Stimulated activated CD4-positive, alpha-beta T cell treated with anti-CD3 and anti-CD28 coated beads, TNF-alpha, amount 100 ng/mL, for 24 hours (primary cell): ENCODE measurements at places on chromosomes 6 and 20.

DNA sequence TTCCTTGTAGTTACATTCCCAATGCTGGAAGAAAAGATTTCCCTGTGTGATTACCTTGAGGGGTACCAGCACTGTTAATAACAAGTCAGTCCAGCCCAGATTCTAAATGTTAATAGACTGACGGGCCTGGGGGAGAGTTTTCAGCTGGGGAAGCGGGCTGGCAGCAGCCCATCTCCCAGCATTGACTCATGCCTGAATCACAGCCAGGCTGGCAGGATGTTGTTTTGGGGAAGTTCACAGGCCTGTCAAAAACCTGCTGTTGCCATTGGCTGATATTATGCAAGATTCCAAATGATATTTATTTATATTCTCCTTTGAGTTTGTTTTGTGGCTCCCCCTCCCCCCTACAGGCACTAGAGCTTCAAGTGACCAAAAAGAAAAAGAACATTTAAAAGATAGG is 213.9 kb upstream of the CNR1 start:
- no peak for DNase-seq

DNA sequence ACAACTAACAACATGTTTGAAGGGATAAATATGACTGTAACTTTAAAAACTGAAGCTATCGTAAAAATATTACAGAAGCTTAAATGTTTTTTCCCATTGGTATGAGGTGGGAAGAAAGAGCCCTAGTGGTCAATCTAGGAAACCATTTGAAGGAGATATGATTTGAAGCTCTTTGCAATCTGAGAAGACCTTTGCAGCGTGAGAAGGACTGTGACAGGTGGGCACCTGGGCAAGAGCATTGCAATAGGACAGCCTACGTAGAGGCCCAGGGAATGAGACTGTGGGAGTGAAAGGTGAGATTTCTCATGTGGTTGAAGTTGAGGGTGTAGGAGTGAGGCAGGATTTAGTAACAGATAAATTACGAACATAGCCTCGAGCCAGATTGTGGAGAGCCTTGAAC is 108.0 kb upstream of the PDE7B start:
- DNase-seq, result no peak

DNA sequence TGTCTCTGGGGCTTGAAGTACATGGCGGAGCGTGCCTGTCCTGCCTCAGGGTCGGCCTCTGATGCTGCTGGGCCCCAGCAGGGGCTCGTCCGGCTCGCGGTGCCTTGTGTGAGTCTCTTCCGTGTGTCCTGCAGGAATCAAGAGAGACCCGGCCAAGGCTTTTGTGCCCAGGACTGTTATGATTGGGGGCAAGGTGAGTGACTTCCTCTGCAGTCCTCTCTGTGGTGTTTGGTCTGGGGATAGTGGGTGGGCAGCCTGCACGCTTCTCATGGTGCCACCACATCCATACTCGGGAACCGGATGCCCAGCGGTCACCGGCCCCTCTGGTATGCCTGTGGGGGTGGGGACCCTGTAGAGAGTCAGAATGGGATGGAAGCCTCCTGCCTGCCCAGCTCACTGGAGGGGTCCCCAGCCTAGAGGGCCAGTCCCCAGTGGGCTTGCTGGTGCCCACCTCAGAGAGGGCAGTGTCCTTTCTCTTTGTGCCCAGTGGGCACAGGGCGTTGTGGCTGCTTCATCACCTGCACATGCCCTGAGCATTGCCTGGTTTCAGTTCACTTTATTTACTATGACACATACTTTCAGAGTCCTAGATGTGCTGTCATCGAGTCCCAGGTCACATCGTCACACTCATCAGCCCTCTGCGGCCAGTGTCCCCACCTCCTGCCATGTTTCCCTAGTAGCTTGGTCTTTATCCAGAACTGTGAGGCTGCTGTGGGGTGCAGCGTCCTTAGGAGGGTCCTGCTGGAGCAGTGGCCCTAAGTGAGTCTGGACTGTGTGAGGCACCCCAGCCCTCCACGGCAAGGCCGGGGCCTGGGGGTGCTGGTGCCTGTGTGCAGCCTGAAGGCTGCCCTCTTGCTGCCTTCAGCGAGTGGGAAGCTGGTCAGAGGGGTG is 40.7 kb downstream of the PYGB start:
- no peak for DNase-seq

DNA sequence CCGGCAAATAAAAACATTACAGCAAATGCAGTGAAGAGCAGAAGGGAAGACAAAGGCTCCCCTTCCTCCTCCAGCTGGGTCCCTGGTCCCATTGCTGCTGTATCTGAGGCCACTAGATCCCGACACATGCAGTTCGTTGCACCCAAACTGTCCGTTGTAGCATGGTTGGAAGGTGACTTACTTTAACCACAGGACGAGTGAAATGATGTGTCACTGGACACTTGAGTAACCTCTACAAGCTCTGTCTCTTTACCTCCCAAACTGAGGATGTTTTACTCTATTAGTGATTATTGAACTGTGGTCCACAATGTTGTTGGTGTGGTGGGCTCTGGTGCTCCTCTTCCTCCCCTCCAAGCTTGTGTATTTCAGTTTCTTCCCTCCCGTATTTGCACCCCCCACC is 46.2 kb upstream of the ARMH2 start:
- no peak for DNase-seq

GRCh38 chr6:39260456-39260855 is 31.2 kb upstream of the KCNK5 start:
- no peak for DNase-seq

- no peak for DNase-seq
Observed at GRCh38 chr6:112275365-112275764, 21.0 kb upstream of the LAMA4 start.

DNA sequence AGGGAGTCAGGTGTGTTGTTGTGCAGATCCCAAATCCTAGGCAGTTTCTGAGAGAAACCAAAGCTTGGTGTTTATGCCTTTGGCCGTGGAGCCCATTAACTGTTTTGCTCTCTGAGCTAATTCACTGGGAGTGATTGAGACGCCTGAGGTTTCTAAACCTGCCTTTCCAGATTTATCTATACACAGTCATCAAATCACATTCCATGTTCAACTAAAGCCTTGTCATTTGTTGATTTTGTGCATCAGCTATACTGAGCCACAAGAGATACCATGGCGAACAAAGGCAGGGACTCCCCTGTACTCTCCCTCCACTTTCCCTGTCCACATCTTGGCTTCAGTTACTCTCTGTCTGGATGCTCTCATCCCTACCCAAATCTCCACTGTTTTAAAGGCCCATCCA is 229.7 kb upstream of the PMEPA1 start:
- no peak for DNase-seq

GRCh38 chr20:58995461-58996225 is 11.4 kb downstream of the CTSZ start:
- DNase-seq, result no peak

- DNase-seq, result no peak
Observed at GRCh38 chr6:142241061-142241460, 60.7 kb upstream of the ADGRG6 start.

DNA sequence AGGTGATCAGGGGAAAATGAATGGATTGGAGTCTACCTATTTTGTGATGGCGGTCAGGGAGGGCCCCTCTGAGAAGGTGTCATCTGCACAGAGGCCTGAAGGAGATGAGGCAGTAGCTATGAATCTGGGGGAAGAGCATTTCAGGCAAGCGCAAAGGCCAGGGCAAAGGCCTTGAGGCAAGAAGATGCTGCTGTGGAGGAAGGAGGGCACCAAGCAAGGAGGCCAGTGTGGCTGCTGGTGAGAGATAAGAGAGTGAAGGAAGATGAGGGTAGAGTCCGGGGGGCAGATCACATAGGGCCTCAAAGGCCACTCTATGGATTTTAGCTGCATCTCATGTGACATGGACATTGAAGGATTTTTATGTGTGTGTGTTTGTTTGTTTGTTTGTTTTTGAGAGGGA is 20.6 kb upstream of the CSNK2A1 start:
- DNase-seq, result no peak

- DNase-seq, result no peak
Observed at GRCh38 chr6:37272834-37273566, 15.1 kb upstream of the TMEM217 start.

DNA sequence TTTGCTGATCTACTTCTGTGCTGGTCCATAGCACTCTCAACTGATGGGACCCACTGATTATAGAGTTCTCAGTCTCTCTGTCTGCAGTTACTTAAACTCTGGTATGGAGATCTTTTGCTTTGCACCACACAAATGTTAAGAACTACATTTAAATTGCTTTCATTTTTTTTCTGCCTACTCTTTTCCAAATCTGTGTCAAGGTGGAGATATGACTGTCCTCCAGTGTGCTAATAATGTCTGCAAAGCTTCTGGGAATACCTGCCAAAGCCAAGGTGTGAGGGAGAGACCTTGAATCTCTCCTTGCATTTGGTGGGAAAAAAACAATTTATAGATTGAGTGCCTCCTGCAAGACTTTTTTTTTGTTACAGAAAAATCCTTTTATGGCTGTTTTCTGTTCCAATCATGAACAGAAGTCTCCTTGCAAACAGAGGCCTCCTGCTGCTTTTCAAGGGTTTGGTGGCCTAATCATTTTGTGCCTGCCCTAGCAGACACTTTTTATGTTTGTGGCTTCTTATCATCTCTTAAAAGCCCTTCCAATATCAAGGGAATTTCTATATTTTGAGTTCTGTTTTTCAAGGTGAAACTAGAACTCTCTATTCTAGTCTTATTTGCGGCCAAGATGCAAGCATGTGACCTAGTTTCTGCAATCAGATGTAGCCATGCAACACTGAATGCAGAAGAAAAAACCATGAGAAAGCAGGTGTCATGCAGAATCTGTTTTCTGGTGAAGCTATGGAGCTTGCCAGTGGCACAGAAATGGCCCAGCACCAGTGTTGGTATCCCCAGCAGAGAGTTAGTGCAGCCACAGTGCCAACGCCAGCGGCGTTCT is 23.2 kb upstream of the AKIRIN2 start:
- DNase-seq, result no peak

GRCh38 chr6:127121637-127121960 is 3.1 kb downstream of the RSPO3 start:
- DNase-seq, result no peak

GRCh38 chr6:115643762-115644161 is 416.9 kb downstream of the FRK start:
- DNase-seq, result no peak

DNA sequence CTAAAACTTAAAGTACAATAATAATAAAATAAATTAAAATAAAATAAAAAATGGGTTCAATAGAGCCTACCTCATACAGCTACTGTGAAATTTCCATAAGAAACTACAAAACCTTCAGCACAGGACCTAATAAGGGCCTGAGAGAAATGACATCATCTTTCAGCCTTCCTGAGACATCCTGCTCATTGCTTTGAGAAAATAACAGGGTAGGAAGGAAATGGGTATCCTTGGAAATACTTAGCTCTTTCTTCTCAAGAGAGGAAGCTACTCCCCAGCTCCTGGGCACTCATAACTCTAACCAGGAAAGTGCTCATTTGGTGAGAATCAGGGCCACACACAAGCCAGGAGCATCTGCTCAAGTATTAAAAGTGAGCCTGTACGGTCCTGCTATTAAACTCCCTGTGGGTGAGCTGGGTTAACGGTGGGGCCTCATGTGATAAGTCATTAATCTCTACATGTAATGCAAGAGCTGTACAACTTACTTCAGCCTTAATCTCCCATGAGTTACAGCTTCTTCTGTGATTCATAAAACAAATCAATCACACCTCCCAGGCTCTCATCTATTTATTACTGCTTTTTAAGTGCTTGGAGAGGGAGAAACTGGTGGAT is 141.4 kb downstream of the MAFB start:
- DNase-seq, result no peak

GRCh38 chr6:82380566-82381185 is 17.1 kb downstream of the TPBG start:
- no peak for DNase-seq

DNA sequence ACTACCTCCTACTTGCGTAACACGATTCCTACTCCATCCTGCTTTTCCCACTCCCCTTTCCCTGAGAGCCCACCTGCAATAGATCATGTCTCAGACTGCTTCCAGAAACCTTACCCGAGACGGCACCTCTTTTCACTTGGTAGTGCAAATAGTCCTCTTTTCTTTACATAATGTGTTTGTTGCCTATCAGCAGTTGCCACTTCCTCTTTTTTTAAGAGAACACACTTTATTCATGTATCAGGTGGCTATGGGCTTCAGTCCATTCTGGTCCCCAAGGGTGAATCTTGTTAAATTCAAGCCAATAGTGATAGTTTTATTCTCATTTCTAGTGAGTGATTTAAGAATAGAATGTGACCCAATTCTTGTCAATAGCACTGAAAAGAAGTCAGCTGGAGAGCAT is 57.7 kb upstream of the FERMT1 start:
- DNase-seq, result no peak

DNA sequence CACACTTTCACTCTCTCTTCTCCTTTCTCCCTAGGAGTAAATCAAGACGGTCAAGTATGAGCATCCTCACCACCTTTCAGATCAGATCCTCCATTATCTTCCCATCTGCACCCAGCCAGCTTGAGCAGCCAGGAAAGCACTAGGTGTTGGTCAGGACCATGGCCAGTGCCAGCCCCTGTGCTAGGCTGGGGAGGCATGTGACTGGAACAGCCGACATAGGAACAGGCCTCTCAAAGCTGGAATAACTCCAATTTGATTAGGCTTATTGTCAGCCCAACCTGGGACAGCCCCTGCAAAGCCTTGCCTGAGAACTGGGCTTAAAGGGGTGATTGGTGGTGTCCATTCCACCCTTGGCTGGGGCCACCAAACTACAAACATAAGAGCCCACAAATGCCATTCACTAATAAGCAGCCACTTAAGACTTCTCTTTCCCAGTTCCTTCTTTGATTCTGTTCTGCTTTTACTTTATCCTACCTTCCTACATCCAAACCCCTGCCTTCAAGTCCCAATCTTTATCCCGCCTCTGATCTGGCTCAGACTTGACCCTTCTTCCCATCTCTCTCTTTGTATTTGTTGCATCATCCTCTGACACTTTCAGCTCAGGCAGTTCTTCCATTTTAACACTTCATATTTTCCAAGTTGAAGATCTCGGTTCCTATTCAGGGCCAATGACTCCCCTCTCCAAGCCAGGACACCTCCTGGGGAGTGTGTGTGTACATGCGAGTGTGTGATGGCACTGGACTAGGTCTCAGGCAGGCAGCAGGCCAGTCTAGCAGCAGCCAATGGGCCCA is 4.5 kb upstream of the TREM2 start:
- no peak for DNase-seq

- no peak for DNase-seq
Observed at GRCh38 chr6:126147291-126147815, 161.0 kb downstream of the TRMT11 start.

- DNase-seq, result no peak
Observed at GRCh38 chr6:138104618-138105213, 2.5 kb downstream of the PERP start.

DNA sequence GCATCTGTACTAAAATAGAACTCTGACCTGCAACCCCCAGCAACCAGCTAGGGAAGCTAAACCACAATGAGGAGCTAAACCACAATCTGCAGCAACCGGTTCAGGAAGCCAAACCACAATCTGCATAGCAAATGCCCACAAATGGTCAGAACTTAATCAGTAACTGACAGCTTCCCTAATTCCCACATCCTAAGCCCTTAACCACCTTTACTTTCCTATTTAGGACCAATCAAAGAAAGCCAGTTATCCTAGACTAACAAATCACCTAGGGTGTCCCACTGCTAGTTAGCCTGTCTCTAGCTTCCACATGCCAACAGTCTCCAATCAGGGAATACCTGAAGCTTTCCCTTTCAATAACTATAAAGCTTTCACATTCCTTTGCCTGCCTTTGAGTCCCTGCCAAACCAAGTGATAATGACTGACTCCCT is 424.6 kb upstream of the PTCHD4 start:
- no peak for DNase-seq

- no peak for DNase-seq
Observed at GRCh38 chr6:42571611-42572342, 7.9 kb downstream of the UBR2 start.
